ENCODE measurements at places on chromosomes 16 and 17.

GRCh38 chr17:43365356-43365755, 33.4 kb upstream of the ARL4D start:
- no peaks in the 10 kb centered on the region for H3K36me3 ChIP-seq
- no peak for DNase-seq
- no peak overlapping the region for H3K4me3 ChIP-seq
- H3K4me1 ChIP-seq: peaks cover 43% of the 10 kb centered on the region
- H3K27ac ChIP-seq: no peak overlapping the region
- H3K27me3 ChIP-seq: no peaks in the 10 kb centered on the region

DNA sequence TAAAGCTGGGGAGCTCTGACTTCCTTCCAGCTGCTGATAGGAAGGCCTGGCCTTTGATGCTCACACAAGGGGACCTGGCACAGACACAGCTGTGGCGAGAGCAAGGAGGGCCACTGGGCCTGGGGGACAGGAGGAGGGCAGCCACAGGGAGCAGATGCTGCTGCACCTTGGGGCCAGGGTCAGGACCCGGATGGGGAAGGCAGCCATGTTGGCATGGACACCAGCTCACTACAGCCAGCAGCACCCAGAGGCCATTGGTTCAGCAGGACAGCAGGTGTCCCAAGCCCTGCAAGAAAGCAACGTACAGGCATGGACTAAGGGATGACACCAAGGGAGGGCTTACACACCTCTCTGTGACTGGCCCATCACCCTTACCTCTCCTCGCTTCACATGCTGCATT, 8.0 kb upstream of the RNF112 start:
- H3K4me3 ChIP-seq: no peak overlapping the region
- no peaks in the 10 kb centered on the region for H3K36me3 ChIP-seq
- H3K4me1 ChIP-seq: no peaks in the 10 kb centered on the region

DNA sequence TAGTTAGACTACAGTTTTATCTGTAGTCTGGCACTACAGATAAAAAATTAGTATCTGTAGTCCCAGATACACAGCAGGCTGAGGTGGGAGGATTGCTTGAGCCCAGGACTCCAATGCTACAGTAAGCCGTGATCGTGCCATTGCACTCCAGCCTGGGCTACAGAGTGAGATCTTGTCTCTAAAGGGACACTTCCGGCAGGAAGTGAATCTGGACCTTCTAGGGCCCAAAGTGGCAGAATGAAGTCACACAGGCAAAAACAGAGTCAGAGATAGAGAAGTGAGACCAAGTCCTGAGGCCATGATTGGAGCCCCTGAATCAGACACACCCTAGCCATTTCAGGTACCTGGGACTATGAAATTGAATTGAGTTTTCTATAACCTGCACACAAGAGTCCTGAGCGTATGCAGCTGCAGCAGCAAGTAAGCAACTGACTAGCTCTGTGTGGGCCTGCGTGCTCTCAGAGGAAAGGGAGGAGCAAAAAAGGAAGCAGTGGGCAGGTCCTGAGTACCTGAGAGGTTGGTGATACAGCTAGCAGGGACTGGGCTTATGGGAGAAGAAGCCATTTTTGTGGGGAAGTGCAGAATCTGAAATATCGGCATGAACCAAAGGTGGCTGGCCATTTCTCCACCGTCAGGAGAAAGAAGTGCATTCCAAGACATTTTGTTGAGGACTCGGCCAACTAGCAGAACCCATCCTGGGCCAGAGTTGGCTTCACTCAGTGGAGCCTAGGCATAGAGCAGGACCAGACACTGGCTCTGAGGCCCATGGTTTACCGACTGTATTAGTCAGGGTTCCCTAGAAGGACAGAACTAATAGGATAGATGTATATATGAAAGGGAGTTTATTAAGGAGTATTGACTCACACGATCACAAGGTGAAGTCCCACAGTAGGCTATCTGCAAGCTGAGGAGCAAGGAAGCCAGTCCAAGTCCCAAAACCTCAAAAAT, 27.2 kb upstream of the BRD7 start:
- peak overlapping the region; percentile 10 for H3K27ac ChIP-seq
- H3K4me3 ChIP-seq: no peak overlapping the region
- H3K27me3 ChIP-seq: no peaks in the 10 kb centered on the region
- no peaks in the 10 kb centered on the region for H3K36me3 ChIP-seq
- peak; percentile 9 for DNase-seq

DNA sequence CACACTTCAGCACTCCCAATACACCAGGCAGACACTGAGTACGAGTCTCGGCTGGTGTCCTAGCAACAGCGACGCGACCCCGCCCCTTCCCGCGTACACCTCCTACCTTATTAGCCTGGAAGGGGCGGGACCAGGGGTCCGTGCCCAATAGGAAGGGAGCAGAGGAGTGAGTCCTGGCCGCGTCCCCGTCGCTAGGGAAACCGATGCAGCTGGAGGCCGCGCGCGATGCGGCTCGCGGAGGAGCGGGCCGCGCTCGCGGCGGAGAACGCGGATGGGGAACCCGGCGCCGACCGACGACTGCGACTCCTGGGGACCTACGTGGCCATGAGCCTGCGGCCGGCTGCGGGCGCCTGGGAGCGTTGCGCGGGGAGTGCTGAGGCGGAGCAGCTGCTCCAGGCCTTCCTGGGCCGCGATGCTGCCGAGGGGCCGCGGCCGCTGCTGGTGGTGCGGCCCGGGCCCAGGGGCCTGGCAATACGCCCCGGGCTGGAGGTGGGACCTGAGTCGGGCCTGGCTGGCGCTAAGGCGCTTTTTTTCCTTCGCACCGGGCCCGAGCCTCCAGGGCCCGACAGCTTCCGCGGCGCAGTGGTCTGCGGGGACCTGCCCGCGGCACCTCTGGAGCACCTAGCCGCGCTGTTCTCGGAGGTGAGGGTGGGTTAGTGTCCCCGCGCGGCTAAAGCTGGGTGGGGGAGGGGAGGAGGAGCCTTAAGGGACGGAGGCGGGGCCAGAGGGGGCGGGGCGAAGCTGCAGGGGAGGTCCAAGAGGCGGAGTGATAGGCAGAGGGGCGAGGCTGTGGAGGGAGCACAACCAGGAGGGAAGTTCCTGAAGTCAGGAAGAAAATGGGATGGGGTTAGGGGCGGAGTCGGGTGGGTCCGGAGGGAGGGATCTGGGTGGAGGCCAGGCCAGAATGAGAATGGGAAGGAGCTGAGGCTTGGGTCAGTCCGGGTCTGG, at the start of gene DNAH9:
Gene DNAH9 (plus strand): TSS at position 197 of the 948 bp plus-strand sequence. CDS start 29 bp downstream, at position 226.
- peaks cover 6% of the 10 kb centered on the region for H3K27me3 ChIP-seq
- H3K4me1 ChIP-seq: no peaks in the 10 kb centered on the region
- no peak within 1 kb of the TSS for H3K27ac ChIP-seq
- no peaks in the 10 kb centered on the region for H3K36me3 ChIP-seq
- peak; percentile 5 for DNase-seq

GRCh38 chr16:9318764-9319163, 227.3 kb downstream of the HAPSTR1 start:
- no peaks in the 10 kb centered on the region for H3K36me3 ChIP-seq
- H3K4me1 ChIP-seq: no peaks in the 10 kb centered on the region
- H3K4me3 ChIP-seq: no peak overlapping the region
- no peaks in the 10 kb centered on the region for H3K27me3 ChIP-seq
- DNase-seq: no peak

GRCh38 chr16:31393056-31393455, at the start of gene ITGAD:
Gene ITGAD, plus strand, starts transcription at chr16:31393335. Its CDS starts 26 bp downstream, at chr16:31393361.
- H3K4me1 ChIP-seq: no peaks in the 10 kb centered on the region
- DNase-seq: no peak
- H3K36me3 ChIP-seq: no peaks in the 10 kb centered on the region
- H3K27ac ChIP-seq: no peak within 1 kb of the TSS
- no peak within 1 kb of the TSS for H3K4me3 ChIP-seq
- no peaks in the 10 kb centered on the region for H3K27me3 ChIP-seq
